ENCODE measurements at places on chromosomes 16 and 17.

DNA sequence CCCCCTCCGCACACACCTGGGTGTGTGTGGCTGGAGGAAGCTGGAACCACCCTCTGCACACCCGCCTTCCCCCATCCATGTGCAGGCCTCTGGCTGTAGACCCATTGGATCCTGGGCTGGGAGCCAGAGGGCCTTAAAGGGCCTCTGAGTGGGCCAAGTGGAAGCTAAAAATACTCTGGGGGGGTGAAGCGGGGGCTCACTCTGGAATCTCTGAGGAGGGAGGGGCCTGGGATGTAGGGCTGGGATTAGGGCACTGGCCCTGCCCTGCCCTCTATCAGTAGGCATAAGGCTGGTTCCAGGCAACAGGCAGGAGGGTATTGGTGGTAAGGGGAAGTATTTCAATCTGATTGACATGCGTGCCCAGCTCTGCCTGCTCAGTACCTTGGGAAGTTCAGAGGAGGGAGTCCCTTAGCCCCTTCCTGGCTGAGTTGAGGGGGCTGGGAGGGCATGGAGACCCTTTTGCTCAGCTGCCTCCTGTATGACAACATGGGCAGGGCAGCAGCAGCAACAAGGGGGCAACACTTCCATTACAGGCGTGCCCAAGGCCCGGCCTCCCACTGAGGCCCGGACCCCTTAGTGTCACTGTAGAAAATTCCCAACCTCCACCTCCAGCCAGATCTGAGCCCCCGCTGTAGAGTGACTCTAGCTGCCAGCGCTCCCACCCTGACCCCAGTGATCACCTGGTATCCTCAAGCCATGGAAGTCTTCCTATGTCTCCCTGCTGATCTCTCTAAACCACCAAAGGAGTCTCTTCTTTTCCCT, 5.2 kb downstream of the ITGA3 start:
- no peak for DNase-seq

DNA sequence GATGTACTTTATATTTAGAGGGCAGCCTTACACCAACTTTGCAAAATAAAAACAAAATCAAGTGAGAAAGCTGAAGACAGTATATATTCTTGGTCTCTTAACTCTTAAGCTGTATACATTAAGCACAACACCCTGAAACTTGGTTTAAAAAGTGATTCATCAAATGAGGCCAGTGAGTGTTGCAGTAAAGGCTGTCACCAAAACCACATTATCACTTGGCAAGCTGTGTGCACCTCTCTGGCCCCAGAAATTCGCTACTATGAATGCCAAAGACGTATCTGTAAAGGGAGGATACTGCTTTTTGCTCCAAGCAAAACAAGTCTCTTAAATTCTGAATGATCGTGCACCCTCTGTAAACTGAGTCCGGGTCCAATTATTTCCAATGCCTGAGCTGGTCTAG, 163.9 kb downstream of the ZFHX3 start:
- no peak for DNase-seq

- DNase-seq, result no peak
These were observed 28.4 kb downstream of the KDM8 start for GRCh38 chr16:27231692-27232060.

DNA sequence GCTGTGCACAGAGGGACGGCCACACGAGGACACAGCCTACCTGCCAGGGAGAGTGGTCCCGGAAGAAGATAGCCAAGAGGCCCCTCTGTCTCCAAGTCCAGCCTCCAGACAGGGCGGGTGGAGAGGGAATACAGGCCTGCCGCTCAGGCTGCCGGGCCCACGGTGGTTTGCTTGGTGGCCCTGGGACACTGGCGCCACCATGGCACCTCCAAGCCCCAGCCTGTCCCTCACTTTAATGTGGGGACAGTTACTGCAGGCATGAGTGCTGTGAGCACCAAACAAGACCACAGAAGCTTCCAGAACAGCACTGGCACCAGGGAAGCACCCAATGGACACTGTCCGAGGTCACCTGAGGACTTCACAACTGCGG, 22.0 kb upstream of the CHMP6 start:
- DNase-seq, result no peak

GRCh38 chr17:61425682-61426481, 26.2 kb downstream of the TBX2 start:
- no peak for DNase-seq

DNA sequence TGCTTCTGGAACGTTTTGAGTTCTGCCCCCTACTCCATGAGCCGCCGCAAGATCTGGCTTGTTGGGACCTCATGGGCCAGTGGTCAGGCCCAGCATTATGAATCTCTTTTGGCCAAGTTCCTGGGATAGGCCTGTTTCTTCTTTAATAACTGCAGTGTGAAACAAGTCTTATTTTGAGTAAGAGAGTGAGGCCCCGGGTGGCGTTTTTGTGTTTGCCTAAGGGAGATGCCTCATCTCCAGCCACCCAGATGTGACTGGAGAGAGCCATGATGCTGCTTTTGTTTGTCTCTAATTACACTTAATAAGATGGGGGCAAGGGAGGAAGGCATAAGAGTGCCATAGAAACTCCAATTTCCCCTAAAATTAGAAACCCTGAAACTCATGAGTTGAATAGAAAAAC, 39.8 kb downstream of the KSR1 start:
- no peak for DNase-seq

GRCh38 chr17:45234641-45235415, 13.1 kb downstream of the FMNL1 start:
- no peak for DNase-seq

DNA sequence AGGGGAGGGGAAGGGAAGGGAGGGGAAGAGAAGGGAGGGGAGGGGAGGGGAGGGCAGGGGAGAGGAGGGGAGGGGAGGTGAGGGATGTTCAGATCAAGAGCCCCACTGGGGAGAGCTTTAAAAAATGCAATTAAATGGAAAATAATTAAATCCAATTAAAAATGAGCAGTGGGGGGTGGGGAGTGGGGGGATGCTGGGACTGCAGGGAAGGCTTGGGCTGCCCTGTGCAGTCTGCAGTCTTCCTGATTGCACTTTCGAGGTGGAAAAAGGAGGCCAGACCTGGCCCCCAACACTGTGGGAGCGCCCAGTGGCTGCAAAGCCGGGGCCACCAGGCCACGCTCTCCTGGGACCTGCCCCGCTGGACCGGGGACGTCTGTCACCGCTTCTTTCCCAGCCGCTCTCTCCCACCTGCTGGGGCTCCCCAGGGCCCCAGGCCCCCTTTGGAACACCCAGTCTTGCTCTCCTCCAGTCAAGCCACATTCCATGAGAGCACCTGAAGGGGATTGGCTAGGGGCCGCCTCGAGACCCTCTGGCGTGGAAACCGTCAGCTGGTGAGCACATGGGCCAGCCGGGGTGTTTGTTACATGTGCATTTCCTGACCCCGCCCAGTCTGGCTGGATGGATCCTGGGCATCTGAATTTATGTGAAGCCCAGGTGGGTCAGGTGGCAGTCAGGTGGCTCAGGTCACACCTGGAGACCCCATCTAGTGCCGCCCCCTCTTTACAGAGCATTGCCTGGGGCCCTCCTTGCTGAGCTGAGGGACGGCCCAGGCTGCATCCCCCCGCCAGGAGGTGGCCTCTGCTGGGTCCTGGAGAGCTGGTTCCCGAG, 37.6 kb upstream of the CBFA2T3 start:
- no peak for DNase-seq

DNA sequence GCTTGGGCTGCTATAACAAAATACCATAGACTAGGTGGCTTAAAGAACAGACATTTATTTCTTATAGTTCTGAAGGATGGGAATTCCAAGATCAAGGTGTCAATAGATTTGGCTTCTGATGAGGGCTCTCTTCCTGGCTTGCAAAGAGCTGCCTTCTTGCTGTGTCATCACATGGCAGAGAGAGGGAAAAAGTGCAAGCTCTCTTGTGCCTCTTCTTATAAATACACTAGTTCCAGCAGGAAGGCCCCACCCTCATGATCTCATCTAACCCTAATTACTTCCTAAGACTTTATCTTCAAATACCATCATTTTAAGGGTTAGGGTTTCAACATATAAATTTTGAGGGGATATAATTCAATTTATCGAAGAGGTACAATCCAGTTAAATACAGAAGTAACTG, 30.6 kb downstream of the ABCA9 start:
- DNase-seq, result no peak

DNA sequence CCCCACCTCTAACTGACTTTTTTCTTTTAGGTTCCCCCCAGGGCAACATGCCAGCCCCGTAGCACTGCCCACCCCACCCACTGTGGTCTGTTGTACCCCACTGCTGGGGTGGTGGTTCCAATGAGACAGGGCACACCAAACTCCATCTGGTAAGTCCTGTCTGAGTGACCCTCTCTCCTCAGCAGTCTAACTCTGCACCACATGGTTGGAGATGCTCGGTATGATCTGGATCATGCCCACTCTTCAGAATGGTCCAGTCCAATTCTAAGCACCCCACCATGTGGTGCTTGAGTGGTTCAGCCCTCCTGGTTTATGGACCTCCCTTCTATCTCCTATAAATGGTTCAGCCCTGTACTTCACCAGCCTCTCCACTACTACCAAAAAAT, 5.9 kb downstream of the KDM6B start:
- no peak for DNase-seq

GRCh38 chr16:10181196-10182162, 749 bp downstream of the GRIN2A start:
- no peak for DNase-seq

- DNase-seq, result no peak
These were observed 632 bp downstream of the BAIAP3 start for GRCh38 chr16:1333854-1334700.
